ENCODE measurements at places on chromosomes 11 and 22.

DNA sequence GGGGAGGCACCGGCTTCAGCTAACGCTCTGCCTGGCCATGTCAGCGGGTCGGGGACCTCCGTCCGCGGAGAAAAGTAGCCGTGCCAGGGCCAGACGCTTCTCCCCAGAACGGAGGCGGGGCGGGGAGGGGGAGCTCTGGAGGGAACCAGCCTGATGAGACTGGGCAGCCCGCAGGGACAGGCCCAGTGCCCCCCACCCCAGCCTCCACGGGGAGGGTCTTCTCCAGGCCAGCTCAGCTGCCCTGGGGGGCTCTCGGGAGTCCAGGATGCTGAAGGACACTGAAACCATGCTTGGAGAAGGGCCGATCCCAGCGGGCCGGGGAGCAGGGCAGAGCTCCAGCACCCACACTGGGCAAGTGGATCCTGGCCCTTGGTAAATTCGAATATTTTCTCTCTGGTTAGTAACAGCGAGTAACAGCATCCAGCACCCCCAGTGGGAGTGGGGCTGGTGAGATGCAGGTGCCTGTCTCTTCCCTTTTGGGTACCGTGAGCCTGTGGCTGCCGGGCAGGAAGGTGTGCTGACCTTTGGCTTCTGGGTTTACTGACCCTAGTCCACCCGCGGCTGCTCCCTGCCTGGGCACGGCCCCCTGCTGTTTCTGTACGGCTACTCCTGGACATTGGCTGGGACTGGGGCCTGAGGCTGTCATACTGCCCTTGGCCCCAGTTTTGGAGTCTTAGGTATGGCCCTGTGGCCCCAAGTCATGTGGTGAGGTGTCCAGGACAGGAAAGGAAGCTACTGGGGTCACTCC, 35.8 kb downstream of the GRAMD4 start:
- DNase-seq = no peak

- DNase-seq = no peak
Measured at GRCh38 chr11:118443590-118444218, 7.4 kb downstream of the KMT2A start.

DNA sequence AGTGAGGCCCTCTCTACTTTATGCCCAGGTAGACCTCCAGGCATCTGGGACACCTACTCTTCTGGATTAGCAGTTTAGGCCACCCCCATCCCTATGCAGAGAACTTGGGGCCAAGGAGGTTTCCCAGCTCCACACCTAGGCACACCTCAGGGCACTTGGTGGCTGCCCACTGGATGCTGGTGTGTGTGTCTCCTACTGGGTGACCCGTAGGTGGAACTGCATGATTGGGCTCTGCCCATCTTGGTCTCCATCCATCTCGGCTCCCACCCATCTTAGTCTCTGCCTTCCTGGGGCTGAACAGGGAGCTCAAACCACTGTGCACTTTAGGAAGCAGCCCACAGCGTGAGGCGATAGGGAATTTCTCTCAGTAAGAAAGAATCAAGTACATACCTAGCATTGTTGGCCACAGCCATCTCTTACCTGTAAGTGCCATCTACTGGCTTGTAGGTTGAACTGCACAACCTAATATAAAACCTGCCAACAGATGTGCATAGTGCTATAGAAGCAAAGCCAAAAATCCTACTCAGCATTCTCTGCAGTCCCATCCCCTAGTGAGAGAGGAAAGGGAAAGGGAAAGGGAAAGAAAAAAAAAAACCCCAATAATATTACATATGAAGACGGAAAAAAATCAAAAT, 61.6 kb upstream of the PTPN5 start:
- DNase-seq = peak; percentile 48

DNA sequence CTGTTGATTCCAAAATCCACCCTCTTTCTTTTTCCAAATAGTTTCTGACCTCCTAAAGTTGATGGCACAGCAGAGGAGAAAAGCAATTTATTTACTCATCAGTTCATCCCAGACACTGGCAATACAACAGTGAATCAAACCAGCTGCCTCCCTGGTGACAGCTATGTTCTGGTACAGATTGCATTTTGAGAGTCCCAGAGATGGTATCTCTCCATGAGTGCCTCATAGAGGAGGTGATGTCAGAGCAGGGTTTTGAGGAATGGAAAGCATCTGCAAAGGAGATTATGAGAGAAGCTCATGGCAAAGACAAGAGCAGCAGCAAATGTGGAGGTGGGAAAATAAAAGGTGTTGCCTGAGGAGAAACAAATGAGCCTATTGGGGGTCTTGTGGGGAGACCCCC, 377.2 kb downstream of the MN1 start:
- DNase-seq = no peak

DNA sequence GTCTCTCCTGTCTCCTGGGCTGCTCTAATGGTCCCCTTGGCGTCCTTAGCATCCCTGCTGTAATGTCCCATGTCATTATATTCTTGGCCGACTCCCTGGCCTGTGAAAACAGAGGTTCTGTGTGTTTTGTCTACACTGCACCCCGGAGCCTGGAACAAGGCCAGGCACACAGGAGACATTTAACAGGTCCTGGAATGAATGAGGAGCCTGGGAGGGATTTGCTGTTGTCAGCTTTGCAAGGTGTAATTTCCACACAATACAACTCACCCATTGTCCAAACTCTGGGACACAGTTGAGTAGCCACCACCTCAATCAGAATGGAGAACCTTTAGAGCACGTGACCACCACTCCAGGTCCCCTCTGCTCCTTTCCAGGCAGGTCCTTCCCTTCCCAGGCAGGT, 14.9 kb upstream of the PDGFB start:
- no peak for DNase-seq

- no peak for DNase-seq
Measured at GRCh38 chr11:34650528-34650927, 29.6 kb downstream of the EHF start.

DNA sequence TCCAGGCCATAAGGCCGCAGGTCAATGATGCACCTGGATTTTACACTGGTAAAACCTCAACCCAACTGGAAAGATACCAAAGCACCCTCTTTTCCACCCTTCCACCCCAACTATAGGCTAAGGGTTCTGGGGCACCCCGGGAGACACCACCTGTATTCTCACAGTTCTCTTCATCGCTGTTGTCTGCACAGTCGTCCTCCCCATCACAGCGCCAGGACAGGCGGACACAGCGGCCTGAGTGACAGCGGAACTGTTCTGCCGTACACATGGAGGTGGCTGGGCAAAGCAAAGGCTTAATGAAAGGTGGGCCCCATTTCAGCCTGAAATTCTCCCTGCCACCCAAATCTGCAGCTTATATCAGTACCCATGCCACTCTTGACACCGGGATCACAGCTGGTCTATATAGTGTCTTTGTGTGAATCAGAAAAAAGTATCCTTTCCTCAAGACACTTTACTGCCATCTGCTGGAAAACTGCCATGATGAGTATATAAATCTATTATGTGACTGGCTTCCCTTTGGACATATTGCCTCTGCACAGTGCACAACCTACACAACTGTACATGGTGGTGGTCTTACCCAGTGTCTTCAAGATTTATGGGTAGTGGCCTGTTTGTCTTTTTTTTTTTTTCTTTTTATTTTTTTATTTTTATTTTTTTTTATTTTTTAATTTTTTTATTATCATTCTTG, 21.5 kb downstream of the LRP4 start:
- DNase-seq = peak; percentile 41

GRCh38 chr11:61533401-61533800, 24.9 kb downstream of the LRRC10B start:
- peak; percentile 89 for DNase-seq

- no peak for DNase-seq
Measured at GRCh38 chr11:78231962-78232501, 43.3 kb downstream of the USP35 start.

GRCh38 chr11:67054836-67055523, 1.7 kb upstream of the RHOD start:
- peak; percentile 39 for DNase-seq

DNA sequence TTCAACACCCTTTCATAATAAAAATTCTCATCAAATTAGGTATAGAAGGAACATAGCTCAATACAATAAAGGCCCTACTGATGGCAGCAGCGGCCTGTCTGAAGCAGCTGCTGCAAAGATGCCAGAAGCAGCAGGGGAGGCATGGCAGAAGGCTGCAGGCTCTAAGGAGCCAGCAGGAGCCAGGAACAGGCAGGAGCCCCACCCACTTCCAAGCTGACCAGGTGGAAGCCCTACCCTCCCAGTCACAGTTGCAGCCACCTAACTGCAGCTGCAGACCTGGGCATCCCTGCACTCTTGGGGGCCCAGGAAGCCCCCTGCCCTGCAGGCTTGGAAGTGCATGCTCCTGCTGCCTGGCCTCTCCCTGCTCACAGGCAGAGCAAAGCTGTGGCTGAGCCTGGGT, 18.2 kb upstream of the OR6A2 start:
- DNase-seq = no peak

DNA sequence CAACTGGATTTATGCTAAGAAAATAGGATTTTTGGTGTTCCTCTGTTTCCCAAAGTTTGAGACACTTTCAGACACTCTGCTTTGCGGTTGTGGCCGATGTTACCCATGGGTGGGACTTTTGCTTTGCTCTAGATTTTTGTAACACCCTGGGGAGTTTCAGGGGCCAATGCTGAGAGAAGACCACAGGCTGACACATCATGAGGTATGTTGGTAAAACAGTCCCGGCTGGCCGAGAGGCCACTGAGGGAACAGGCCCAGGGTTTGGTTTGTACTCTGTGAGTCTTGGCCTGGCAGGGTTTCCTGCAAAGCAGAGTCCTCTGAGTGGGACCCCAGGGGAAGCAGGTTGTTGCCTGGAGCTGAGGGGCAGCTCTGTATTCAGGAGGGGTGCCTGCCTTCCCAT, 78.5 kb upstream of the PITPNB start:
- no peak for DNase-seq

DNA sequence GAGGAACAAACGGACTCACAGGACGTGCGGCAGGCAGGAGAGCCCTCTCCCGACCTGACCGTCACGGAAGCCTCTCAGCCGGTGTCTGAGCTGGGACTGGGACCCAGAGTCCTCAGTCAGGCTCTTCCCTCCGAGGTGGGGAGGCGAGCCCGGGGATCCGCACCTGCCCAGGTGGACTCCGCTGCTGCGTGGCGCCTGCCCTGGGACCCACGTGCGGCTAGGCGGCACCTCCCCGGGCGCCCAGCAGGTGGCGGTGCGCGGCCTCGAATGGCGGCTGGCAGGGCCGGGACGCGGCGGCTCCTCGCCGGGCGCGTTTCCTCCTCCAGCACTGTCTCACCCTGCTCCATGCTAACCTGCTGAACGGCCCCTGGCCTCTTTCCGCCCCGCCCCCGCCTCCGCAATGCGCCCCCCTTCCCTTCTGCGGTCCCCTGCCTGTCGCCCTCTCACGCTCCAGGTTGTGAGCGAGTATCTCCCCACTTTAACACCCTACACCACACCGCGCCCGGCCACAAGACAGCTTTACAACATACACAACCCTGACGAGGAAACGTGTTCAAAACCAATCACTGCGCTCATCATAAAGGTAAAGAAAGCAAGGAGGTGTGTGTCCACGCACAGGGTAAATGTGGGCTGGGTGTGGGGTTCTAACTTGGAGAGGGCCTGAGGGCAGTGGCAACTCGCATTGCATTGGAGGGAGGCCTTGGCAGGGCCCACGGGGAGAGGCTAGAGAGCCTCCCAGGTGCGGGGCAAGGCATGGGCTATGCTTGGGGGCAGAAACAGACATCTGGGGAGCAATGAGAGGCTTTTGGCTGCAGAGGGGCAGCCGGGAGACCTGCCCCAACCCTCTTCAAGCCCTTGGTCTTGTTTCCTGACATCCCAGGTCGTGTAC, 25.9 kb upstream of the ATXN10 start:
- DNase-seq = peak; percentile 53

DNA sequence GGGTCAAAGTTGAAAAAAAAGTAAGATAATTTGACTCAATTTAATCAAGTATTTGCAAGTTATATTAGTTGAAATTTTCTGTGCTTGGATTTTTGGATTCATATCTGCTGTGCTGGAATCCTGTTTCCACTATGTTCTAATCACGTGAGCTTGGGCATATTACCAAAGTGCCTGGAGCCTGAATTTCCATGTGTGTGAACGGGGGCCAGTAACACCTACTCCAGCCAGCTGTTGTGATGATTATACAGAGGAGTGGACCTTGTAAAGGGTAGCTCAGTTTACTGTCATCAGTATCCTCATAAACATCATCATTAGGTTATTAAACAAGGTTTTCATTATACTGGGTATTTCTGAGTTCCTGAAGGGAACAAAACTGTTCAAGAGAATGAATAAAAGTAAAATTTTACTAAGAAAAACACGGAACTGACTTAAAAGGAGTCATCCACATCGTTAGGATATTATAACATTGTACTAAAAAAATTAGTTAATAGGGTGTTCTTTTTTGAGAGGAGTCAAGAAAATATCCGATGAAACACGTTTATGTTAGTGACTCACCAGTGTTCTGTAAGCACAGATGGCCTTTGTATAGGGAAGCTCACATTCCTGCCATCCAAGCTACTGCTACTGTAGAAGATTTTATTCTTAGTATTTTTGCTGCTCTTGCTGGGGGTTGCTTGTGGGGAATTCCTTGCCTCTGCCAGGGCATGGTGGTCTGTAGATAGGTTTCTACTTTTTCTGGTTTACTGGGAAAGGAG, 144.1 kb downstream of the ARHGAP42 start:
- no peak for DNase-seq

- no peak for DNase-seq
Measured at GRCh38 chr22:48632646-48633246, 1194.9 kb downstream of the BRD1 start.

- no peak for DNase-seq
Measured at GRCh38 chr11:13168271-13168670, 109.3 kb upstream of the BMAL1 start.

- DNase-seq = no peak
Measured at GRCh38 chr22:25644122-25644521, 79.6 kb downstream of the GRK3 start.

- no peak for DNase-seq
Measured at GRCh38 chr11:30550022-30550542, 36.1 kb downstream of the MPPED2 start.

- DNase-seq = no peak
Measured at GRCh38 chr11:23236826-23237555, 376.7 kb upstream of the CCDC179 start.

DNA sequence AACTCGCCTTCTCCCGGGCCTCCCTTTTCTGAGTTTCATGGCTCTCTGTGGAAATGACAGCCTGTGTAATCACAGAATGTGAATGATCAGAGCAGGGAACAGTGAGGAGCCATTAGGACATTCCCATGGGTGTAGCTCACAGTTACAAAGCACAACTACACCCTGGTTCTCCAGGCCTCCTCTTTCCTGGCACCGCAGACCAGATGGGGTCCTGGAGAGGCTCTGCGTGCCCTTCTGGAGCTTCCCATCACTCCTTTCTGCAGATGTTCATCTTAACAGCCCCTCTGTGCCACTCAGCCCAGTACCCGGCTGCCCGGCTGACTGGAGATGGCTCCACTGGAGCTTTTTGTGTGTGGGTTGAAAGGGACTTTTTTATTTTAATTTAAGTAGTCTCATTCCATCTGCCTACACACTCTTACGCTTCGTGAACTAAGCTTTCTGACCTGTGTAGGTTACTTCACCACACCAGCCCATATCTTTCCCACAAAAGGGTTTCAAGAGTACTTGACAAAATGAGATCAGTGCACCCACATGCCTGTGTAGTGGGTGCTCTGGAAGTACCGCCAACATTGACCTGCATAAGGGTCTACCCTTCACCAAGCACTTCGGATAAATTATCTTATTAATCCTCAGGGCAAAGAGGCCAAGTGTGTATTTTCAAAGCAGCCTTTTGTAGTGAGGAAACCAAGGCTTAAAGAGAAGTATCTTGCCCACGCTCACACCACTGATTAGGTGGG, 29.8 kb downstream of the SREBF2 start:
- DNase-seq = no peak

Measured in NCI-H526 treated with DMSO at 0.1 percent for 48 hours (cell line).